ENCODE measurements at places on chromosomes 5 and 9.

DNA sequence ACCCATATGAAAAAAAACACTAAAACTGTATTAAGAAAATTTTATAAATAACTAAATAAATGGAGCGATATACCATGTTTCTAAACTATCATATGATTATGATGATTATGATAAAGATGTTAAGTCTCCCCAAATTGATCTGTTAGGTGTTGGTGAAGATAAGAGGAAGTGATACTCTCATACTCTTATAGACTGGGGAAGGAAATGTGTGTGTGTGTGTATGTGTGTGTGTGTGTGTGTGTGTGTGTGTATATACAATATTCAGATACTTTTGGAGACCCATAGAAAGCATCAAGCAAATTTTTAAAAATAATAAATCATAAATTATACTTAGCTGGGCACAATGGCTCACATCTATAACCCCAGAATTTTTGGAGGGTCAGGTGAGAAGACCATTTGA lies 62.9 kb downstream of the TMEM232 start:
- no peak for DNase-seq

- DNase-seq, result no peak
These were observed 204.7 kb upstream of the ZNF608 start for GRCh38 chr5:124951105-124951504.

DNA sequence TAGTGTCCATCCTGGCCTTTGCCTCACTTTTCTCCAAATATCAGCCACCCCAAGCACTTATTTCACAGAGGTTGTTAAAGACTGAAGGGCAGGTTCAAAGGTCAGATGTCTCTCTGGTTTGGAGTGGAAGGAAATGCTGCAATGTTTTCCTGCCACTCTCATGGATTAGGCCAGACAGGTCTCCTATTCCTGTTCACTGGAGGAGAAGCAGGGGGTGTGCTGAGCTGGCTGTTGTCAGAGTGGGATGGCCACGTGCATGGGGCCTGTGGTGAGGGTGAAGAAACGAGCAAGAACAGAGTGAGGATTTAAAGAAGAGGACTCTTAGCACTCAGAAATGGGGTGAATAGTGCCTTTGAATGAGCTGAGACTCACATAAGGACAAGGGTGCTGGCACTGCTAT lies 6.7 kb downstream of the TMEM8B start:
- no peak for DNase-seq

- no peak for DNase-seq
These were observed 123.7 kb downstream of the EBF1 start for GRCh38 chr5:158976035-158976434.

- no peak for DNase-seq
These were observed 51.9 kb upstream of the POU5F2 start for GRCh38 chr5:93793159-93793781.

DNA sequence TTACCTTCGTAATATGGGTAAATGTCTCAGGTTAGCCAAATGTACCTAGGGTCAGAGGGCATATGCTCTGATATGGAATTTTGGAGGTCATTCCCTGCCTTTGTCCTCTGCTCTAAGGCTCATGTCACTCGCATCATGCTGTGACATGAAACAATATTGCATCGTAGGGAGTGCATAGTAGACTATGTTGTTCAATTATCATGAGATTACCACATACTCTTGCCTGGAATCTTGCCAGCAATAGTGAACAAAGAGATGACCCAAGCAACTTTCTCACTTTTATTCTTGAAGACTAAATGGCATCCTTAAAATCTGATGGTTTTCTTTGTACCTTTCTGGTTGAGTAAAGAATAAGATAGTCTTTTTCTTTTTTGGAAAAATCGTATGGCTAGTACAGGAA lies 27.6 kb downstream of the ZNF462 start:
- DNase-seq, result no peak

Measured in tibial artery (tissue), 4 donors.